ENCODE measurements at places on chromosomes 1 and 21. TPM values are rescaled to one million over a fixed set of nuclear protein-coding genes. Genes with fewer than 3 reads are reported as not detected.

The RIMKLA gene
- total RNA-seq: 1.4 TPM

The CRYAA gene
- total RNA-seq: not detected

The HOOK1 gene
- 5.1 TPM for total RNA-seq

The AGT gene
- not detected for total RNA-seq

DNA sequence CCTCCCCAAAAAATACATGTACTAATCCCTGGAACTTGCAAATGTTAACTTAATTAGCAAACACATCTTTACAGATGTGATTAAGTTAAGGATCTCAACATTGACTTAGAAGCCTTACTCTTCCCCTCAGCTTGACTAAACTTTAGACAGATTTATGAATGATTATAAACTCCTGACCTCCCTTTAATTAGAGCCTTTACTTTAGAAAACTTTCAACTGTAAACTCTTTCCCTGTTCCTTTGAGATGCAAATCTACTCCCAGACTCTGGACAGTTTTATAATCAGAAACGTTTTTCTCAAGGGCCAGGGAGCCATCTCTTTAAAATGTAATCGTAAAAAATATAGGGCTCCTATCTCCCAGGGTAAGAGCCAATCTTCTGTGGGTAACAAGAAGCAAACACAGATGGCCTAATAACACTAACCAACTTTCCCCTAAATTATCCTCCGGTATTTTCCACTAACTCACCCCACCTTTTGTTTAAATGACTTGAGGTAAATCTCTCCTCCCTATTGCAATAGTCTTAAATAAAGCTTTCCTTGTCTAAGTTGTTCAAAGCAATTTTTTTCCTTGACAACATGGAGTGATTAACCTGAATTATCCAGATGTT, 284.1 kb downstream of the BRINP3 start:
- no peak for DNase-seq
- no peaks in the 10 kb centered on the region for H3K4me1 ChIP-seq
- H3K27ac ChIP-seq: no peak overlapping the region
- no peak overlapping the region for H3K4me3 ChIP-seq

- DNase-seq: no peak
- H3K27me3 ChIP-seq: no peaks in the 10 kb centered on the region
- H3K4me3 ChIP-seq: no peak overlapping the region
- H3K27ac ChIP-seq: no peak overlapping the region
- H3K36me3 ChIP-seq: no peaks in the 10 kb centered on the region
Observed at GRCh38 chr1:60889709-60890108, 192.7 kb upstream of the NFIA start.

- H3K4me1 ChIP-seq: no peaks in the 10 kb centered on the region
- no peaks in the 10 kb centered on the region for H3K36me3 ChIP-seq
- H3K27ac ChIP-seq: no peak overlapping the region
Observed at GRCh38 chr1:47424336-47424982, 8.4 kb downstream of the FOXE3 start.

- no peak overlapping the region for H3K27ac ChIP-seq
- no peak for DNase-seq
- H3K27me3 ChIP-seq: no peaks in the 10 kb centered on the region
- no peaks in the 10 kb centered on the region for H3K36me3 ChIP-seq
Observed at GRCh38 chr1:170694172-170694926, 30.4 kb downstream of the PRRX1 start.

GRCh38 chr1:24892188-24893153, 37.6 kb downstream of the RUNX3 start:
- H3K36me3 ChIP-seq: no peaks in the 10 kb centered on the region
- H3K4me3 ChIP-seq: no peak overlapping the region
- H3K27me3 ChIP-seq: no peaks in the 10 kb centered on the region
- no peak overlapping the region for H3K27ac ChIP-seq

DNA sequence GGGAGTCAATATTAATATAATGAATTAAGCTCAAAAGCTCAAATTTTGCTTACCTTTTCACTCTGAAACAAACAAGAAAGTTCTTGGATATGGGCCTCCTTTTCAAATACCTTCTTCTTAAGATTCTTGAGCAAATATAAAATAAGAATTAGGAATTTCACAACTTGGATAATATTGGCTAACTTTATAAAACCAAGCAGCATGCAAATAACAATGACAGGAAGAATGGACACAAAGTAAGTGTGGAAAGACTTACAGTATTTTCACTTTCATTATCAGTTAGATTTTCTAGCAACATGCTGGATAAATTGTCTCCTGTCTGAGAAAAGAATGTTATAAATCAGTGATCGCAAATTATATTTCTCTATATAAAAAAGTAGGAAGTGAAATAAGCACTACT, 13.2 kb downstream of the ODF2L start:
- no peaks in the 10 kb centered on the region for H3K27me3 ChIP-seq
- no peaks in the 10 kb centered on the region for H3K36me3 ChIP-seq
- H3K27ac ChIP-seq: no peak overlapping the region
- DNase-seq: no peak

GRCh38 chr21:22356663-22357062, 1358.5 kb downstream of the NCAM2 start:
- H3K4me1 ChIP-seq: no peaks in the 10 kb centered on the region
- H3K36me3 ChIP-seq: no peaks in the 10 kb centered on the region
- H3K27ac ChIP-seq: no peak overlapping the region
- no peak overlapping the region for H3K4me3 ChIP-seq

DNA sequence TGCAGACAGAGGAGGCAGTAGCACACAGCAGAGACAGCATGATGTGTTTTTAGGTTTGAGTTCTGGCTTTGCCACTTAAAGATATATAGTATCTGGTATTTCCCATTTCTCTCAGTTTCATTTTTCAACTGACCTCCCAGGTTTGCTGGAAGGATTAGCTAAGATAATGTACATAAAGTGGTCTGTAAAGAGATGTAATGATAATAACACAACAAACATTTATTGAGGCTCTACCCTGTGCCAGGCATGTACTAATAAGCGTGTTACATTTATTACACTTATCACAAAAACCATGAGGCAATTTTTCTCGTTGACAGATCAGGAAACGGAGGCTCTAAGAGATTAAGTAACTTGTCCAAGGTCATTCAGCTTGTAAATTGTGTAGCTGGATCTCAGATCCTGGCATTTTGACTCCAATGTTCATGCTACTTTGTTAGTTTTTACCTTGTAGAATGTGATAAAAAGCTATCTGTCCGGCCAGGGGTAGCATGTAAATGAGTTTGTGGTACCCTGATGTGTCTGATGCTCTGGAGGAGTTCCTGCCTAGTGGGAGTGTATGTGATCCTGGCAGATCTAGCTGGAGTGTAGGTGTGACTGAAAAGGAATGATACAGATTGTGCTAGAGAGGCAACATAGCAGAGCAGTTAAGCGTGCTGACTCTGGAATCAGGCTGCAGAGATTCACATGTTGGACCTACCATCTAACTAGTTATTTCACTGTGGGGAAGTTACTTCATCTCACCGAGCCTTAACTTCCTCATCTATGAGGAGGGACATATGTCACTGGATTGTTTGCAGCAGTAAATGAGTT, 146.6 kb downstream of the VPS13D start:
- DNase-seq: no peak
- H3K27me3 ChIP-seq: no peaks in the 10 kb centered on the region
- H3K4me3 ChIP-seq: no peak overlapping the region
- no peaks in the 10 kb centered on the region for H3K4me1 ChIP-seq
- H3K36me3 ChIP-seq: peaks cover 22% of the 10 kb centered on the region
